Activated CD4-positive, alpha-beta T cell treated with anti-CD3 and anti-CD28 coated beads for 24 hours (primary cell): ENCODE measurements at places on chromosomes 1 and 21.

DNA sequence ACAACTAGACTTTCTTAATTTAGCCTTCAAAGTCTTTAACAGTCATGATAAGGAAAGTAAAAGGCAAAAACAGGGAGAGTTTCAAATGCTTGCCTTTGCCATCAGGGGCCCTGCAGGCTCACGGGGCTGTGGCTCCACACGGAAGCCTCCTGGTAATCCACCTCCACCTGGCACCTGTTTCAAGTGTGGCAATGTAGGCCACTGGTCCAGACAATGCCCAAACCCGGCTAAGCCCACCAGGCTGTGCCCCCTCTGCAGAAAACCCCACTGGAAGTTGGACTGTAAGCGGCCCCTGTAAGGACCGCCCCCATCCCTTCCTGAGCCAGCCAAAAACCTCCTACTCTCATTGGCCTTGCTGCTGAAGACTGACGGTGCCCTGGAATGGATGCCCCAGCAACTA is 32.5 kb downstream of the VN1R5 start:
- DNase-seq: no peak

- DNase-seq: no peak
Observed at GRCh38 chr1:94048413-94049164, 72.4 kb downstream of the ABCA4 start.

DNA sequence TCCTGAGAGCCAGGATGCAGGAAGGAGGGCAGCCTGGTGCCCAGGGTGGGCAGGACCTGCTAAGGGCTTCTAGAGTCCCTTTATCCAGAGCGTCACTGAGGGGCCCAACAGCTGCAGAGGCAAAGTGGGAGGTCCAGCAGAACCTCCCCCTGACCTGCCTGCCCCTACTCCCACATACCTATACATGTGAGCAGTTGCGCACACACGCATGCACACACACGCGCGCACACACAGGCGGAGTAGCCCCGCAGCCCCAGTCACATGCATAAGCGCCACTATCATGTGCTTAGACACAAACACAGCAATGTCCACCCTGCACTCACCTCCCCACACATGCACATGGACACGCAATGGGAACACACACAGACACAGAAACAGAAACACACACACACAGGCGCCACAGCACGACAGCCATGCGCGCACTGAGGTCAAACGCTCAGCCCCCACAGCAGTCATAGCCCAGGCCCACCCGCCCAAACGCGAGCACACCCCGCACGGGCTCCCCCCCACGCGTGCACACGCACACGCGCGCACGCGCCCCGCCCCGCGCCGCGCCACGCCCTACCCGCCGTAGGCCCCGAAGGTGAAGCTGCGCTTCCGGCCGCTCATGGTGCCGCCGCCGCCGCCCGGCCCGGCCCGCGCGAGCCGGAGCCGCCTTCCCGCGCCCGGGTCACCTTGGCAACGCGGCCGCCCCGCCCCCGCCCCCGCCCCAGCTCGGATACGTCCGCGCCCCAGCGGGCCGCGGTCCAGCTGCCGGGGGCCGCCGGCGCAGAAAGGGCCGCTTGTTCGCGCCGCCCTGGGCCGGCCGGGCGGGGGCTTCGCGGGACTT is 17.7 kb downstream of the RAP1GAP start:
- DNase-seq: no peak

GRCh38 chr1:168970926-168971659 is 135.4 kb upstream of the ATP1B1 start:
- no peak for DNase-seq

DNA sequence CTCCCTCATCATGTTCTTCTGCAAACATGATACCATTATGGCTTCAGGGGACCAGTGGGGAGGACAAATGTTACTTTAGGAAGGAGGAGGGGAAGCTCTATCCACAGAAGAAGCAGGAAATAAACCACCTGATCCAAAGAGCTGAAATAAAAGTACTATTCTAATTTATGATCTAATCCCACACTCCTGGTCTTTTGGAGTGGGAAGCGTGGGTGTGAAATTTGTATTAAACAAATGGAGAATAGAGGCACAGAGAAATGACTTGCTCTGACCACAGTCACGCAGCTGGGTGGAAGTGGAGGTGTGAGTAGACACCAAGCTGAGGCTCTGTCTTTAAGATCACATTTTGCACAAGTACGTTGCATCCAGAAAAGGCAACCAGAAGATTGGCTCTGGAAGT is 14.5 kb upstream of the STUM start:
- no peak for DNase-seq

- no peak for DNase-seq
Observed at GRCh38 chr1:179384027-179384426, 18.3 kb downstream of the AXDND1 start.

DNA sequence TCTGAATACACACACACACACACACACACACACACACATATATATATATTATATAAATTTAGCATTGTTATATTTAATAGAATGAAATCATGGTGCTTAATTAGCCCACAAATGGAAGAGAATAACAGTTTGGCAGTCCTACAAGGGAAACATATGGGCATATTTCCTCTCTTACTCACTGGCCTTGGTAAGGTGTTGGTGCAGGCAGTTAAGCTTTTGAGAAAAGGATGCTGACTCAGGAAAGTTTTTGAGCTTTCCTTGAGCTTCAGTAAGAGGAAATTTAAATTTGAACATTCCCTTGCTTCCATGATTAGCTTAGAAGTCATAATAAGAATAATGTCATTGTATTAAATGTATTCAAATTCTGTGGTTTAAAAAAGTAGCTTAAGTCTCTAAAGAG is 37.0 kb upstream of the B3GALT5 start:
- no peak for DNase-seq

DNA sequence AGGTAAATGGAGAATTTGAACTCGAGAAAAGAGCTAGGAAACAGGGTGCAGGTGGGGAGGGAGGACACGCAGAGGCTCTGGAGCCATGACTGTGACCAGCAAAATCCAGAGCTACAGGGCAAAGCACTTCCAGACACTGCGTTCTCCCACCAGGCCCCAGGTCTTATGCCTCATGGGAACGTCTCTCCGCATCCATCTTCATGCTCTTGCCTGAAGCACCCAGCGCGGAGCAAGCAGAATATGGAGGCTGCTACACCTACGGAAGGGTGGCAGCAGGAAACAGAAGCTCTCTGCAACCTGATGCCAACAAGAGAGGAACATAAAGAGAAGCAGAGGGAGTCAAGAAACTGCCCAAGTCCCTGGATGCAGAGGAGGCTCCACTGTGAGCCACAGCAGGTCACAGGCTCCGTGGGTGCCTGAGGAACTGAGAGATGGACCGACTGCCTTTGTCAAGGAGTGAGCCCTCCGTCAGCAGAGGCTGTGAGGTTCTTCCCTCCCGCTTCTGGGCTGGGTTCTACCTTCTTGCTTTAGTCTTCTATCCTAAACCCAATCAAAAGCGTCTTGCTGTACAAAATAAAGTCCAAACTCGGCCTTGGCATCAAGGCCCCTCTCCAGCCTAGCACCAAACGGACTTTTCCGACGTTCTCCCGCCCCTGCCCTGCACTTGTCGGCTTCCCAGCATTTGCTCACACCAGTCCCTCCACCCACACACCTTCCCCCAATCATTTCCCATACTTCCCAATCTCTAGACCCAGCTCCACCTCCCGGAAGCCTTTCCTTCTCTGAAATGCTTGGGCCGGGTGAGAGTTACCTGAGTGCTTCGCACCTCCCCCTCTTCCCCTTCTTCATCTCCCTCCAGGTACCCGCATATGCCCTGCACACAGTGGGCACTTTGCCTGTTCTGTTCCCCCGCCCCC is 930 bp downstream of the DHCR24 start:
- DNase-seq: no peak

- DNase-seq: no peak
Observed at GRCh38 chr1:37901191-37901892, 42.0 kb upstream of the MTF1 start.

DNA sequence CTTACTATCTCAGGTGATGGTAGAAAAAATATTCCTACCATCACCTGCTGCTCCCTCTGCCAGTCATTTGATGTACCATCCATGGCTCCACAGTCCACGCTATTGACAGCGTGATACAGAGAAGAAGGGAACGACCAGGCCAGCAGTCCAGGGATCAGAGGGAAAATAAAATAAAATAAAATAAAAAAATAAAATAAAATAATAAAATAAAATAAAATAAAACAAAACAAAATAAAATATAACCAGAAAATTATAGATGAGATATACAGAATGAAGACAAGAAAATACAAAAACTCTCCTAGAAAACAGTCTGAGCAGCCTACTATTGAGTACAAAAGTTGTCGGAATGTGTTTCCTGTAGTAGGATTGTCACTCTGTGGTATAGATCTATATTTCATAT is 619.4 kb upstream of the TMPRSS15 start:
- no peak for DNase-seq

GRCh38 chr1:59015708-59016107 is 231.9 kb upstream of the JUN start:
- DNase-seq: no peak

DNA sequence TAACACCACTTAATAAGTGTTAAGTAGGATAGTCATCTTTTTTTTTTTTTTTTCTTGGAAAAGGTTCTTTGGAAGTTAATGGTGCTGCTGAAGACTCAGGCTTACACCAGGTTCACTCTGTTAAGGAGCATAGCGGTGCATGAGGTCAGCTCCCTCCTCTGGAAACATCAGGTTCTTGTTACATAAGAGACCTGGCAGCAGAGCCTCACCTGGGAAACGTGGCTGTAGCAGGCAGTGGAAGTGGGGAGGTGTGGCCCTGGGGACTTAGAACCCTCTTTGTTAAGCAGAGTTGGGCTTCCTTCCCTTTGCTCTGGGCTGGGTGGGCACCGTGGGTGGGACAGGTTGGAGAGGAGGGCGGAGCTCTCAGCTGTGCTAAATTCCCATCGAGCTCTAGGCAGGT is 104.1 kb downstream of the CNIH3 start:
- no peak for DNase-seq
